GM23248 (cell line): ENCODE measurements at places on chromosomes 16 and 17. TPM values are rescaled to one million over a fixed set of nuclear protein-coding genes. Genes with fewer than 3 reads are reported as not detected.

- DNase-seq, result no peak
These were observed 794 bp downstream of the PDE6G start for GRCh38 chr17:81655378-81656117.

GRCh38 chr16:60200161-60200560 is 1466.0 kb upstream of the GOT2 start:
- no peak for DNase-seq

GRCh38 chr17:68205808-68206720 is 41.8 kb upstream of the AMZ2 start:
- peak; percentile 57 for DNase-seq

DNA sequence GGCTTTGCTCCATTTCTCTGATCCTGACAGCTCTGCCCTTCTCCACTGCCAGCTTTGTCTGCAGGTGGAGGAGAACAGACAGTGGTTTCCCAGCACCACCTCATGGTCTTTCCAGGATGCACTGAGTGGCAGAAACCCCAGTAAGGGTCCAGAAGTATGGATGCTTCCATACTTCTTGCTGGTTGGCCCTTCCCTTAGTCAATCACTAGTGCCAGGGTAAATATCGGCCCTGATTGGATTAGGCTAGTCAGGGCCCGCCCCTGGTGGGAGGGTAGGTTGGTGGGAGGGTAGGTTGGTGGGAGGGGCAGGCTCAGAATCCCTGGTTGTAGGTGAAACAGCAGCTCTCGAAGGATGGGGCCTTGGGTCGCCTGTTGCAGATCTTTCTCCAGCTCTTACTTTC is 10.2 kb downstream of the RNF213 start:
- peak; percentile 37 for DNase-seq

DNA sequence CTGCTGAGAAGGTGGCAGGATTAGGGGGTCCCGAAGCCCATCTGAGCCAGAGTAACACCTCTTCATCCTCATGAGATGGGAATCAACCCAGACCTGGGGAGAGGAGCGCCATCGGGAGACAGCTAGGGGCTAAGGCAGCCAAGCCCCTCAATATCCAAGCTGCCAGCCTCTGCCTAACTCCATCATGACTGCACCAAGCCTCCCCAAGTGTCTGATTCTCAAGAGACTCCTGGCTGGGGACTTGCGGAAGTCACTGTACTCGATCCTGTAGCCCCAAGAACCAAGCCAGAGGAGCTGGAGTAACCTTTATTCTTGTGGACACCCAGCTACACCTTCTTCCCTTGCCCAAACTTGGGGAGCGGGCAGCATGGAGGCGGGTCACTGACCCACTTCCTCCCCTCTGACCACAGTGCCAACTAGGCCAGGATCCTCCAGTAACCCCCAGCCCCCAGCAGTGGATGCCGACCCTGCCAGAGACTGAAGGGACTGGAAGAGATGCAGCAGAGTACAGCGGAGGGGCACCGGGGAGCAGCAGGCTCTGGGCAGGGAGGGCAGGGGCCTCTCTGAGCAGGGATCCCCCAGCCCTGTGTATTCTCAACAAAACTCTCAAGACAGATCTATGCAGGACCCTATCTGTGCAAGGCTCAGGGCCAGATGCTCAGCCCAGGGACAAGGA is 13.3 kb downstream of the HDAC5 start:
- DNase-seq, result no peak

- DNase-seq, result no peak
These were observed 55.2 kb downstream of the CMIP start for GRCh38 chr16:81499576-81500380.

DNA sequence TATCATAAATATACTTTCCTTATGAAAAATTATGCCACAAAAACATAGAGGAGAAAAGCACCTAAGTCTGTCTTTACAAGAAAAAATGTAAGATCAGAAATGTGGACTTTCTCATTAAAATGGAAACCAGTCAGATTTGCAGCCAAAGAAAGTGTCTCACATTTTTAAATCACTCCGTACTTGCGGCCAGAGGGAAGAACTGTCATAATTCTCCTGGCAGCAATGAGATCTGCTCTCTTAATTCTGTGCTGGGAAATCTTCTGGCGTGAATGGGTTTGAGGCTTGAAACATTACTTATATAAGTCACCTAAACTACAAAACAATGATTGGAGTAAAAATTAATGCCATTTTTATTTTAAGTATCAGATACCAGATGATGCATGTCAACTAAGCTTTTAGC is 10.7 kb downstream of the C16orf95 start:
- DNase-seq, result no peak

DNA sequence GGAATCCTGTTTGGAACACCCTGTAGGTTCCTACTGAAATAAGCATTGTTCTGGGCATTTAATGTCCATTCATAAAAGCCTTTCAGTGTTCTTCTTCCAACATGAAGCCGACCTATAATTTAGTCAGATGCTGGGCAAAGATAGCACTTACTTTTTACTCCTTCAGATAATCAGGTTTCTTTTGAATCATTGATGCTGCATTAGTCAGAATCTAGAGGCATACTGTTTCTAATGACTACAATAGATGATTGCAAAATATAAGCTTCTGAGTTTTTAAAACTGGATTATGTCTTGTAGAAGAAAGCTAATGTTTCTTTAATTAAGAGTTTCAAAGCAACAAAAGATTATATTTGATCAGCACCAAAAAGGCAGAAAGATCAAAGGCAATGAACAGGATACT is 16.0 kb downstream of the MMD start:
- peak; percentile 41 for DNase-seq

DNA sequence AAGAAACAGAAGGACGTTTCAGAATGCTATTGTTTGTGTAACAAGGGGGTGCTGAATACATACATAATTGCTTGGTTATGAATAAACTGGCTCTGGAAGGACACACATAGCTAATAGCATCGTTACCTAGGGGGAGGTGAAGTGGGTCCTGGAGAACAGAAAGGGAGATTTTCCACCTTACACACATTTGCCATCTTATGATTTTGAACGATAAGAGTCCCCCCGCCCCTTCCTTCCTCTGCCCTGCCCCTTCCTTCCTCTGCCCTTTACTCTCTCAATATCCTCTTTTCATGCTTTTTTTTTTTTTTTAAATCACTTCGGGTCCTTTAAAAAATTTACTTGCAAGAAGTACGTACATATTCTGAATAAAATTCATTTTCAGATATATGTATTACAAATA is 902 bp upstream of the DHRS7B start:
- DNase-seq, result no peak

- DNase-seq, result no peak
These were observed 4.6 kb downstream of the MMP28 start for GRCh38 chr17:35790841-35791240.

- no peak for DNase-seq
These were observed 6.1 kb upstream of the PYDC1 start for GRCh38 chr16:31223044-31223443.

DNA sequence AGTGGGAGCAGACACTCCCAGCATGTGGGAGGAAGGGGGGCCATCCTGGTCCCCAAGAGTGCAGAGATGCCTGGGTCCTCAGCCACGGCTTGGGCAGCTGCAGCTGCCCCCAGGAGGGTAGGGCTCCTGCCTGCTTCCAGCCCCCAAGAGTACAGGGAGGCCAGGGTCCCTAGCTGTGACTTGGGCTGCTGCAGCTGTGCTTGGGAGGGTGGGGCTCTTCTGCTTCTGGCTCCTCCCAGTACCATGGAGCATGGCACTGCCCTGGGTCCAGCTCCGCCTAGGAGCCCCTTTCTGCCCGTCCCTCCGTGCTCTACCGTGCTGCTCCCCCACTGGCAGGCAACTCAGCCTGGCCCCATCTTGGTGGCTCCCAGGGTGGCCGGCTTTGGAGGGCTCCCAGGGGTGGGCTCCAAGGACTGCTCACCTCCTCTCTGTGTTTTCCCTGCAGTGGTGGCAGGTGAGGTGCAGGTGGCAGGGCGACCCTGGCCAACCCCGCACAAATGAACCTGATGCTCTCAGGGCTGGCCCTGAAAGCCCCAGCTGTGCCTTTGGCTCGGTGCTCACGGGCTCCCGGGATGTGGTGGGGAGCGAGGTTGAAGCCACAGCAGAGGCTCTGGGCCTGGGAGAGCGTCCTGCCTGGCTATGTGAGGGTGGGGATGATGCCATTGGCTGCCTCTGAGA is 18.5 kb upstream of the USP22 start:
- no peak for DNase-seq

- DNase-seq, result no peak
These were observed 52.8 kb upstream of the C17orf78 start for GRCh38 chr17:37322826-37323561.

DNA sequence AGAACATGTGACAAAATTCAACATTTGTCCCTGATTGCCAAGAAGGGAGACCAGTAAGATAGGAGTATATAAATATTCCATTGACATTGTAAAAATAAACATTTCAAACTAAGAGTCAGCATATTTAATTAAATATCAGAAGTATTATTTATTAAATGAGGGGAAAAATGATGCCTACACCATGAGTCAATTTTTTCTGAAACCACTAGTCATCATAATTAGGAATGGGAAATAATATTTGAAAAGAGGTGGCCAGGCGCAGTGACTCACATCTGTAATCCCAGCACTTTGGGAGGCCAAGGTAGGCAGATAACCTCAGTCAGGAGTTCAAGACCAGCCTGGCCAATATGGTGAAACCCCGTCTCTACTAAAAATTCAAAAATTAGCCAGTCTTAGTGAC is 2.1 kb downstream of the CMTM1 start:
- peak; percentile 30 for DNase-seq

DNA sequence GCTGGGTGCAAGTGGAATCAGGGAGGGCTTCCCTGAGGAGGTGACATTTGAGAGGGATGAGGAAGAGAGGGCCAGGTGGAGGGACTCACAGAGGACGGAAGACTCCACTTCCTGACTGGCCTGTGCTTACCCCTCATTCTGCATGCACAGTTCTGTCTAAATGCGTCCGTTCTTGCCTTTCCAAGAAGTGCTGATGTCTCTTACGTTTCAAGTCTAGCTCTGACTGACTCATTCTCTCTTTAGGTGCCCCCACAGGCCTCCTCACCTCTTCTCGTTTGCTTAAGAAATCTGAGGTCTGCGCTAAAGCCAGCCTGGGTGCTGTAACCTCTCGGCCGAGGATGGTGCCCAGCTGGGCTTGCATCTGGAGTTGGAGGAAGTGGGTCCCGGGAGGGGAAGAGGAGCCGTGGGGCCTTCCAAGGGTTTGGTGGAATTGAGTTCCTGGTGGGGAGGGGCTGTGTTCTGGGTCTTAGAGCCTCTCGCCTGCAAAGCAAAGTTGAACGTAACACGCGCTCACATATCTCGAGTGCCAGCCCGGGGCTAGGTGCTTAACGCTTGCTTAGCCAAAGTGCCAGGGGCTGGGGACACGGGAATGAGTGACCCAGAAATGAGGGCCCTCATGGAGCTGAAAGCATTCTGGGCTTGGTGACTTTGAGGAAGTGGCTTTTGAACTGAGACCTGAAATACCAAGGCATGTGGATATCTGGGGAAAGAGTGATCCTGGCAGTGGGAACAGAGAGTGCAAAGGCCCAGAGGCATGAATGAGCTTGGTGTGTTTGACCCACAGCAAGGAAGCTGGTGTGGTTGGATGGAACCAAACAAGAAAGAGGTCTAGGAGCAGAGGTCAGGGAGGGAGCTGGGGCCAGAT is 4.8 kb downstream of the IL4R start:
- no peak for DNase-seq

DNA sequence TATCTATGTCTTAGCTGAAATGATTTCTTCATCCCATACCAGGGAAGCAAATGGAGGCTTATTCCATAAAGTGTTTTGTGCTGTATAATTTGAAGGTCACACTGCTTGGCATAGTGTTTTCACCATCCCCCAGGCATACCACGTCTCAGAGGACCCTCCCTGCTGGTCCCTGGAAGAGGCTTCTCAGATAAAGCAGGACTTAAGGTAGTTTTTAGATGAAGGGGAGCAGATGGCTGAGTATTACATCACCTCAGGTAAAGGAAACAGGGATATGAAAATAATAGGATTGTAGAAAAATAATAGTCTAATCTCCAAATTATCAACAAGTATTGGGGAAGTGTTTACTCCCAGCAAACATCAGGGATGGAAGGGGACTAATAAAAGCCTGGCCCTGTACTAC is 7.3 kb upstream of the SMG1 start:
- DNase-seq, result no peak

- peak; percentile 64 for DNase-seq
These were observed 180.1 kb downstream of the SPECC1 start for GRCh38 chr17:20189302-20189701.

DNA sequence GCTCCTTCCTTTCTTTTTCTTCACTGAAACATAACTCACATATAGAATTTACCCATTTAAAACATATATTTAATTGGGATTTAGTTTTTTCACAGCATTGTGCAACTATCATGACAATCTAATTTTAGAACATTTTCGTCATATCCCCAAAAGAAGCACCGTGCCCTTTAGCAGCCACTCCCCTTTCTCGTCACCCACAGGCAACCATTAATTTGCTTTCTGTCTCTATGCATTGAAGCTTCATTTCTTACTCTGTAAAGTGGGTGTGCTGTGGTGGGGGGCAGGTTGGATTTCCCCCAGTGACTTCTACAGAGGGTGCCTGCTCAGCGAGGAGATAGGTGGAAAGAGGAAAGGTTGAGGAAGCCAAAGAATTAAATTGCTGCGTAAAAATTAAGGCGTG is 35.8 kb downstream of the MRC2 start:
- DNase-seq, result peak; percentile 40

DNA sequence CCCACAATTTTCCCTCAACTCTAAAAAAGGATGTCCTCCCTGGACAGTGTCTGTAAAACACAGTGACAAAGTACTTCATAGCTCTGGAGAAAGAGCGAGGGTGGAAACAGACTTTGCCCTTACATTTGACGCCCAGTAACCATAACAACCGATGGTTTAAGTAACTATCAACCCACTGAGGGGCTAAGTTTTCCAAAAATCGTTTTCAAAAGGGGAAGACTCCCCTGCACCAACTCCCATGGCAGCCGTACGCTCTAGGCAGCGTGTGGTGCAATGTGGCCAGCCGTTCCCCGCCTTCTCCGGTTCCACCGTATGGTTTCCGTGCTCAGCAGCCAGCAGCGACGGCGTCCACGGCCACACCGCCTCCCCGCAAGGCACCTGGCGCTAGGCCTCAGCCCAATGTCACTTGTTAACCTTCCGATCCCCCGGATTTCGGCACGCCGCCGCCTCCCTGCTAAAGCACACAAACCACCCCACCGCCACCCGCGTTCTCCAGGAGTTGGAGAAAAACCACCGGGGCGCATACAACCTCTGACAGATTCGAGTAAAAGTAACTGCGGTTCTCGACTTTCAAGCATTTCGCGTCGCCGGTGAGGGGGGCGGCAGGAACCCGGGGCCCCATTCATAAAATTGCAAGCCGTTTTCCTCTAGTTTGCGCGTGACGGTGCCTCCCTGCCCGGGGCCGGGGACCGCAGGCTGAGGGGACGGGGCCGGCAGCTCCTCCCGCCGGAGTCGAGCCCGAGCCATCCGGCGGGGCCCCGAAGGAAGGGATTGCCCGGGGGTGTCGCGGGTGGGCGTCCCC is 661 bp downstream of the TEX2 start:
- peak; percentile 66 for DNase-seq

The TSR1 gene
- total RNA-seq, result 44.6 and 73.3 TPM in 2 replicates

The NPTX1 gene
- 0.25 and 1.1 TPM in 2 replicates for total RNA-seq

The CLEC10A gene
- not detected in 2 replicates for total RNA-seq

The MT1E gene
- 178 TPM in 2 replicates for total RNA-seq

The USP43 gene
- total RNA-seq, result 0.25 TPM in 1 of 2 replicates, not detected in the other

The CORO6 gene
- total RNA-seq, result 4.2 and 6.5 TPM in 2 replicates

The PRSS8 gene
- total RNA-seq, result not detected in 2 replicates

The QRICH2 gene
- total RNA-seq, result 3.7 and 4.0 TPM in 2 replicates

The MYH2 gene
- 0.65 and 1.5 TPM in 2 replicates for total RNA-seq

The TBC1D3 gene
- total RNA-seq, result not detected in 2 replicates

The TVP23A gene
- total RNA-seq, result not detected in 2 replicates

The SERPINF2 gene
- not detected in 2 replicates for total RNA-seq

The ZP2 gene
- not detected in 2 replicates for total RNA-seq

The PRSS21 gene
- not detected in 2 replicates for total RNA-seq

The C16orf92 gene
- not detected in 2 replicates for total RNA-seq
